Skin of body (tissue), 3 donors: ENCODE measurements at places on chromosomes 12 and 14.

GRCh38 chr12:6827982-6828780 is at the start of gene P3H3:
Gene P3H3 (plus strand): TSS chr12:6828407. CDS start chr12:6828441, 34 bp downstream.
- peak; percentile 55 for DNase-seq

- DNase-seq = no peak
These were observed 32.2 kb upstream of the DICER1 start for GRCh38 chr14:95189367-95190132.

GRCh38 chr12:129184127-129184928 is 331.1 kb downstream of the GLT1D1 start:
- no peak for DNase-seq

DNA sequence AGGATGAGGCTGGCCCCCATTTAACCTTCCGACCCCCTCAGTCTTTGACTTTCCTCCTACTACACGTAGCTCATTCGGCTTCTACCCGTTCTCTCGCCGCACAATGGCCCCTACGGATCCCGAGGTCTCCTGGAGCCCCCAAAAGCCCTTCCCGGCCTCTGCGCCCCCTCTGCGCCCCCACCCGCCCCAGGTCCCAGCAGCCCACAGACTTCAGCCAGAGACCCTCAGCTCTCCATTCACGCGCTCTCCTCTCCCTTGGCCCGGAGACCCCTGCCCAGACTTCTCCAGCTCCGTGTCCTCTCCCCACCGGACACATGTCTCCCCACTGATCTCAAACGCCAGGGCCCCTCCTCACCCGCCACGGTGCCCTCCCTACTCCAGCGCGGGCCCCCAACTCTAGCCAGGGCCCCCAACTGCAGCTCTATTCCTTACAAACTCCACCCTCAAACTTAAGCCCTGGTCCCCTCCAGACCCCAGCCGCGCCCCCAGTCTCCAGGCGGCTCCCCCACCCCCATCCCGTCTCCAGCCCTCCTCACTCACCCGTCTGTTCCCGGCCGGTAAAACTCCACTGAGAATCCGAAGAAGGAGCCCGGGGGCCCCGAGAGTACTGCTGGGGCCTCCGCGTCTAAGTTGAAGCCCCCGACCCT is 502 bp downstream of the ITGA5 start:
- DNase-seq = no peak

- no peak for DNase-seq
These were observed 159.9 kb upstream of the SRRM4 start for GRCh38 chr12:118821386-118821925.

GRCh38 chr12:3677609-3678008 is 75.3 kb downstream of the CRACR2A start:
- DNase-seq = no peak

- DNase-seq = no peak
These were observed 192.2 kb downstream of the SYT1 start for GRCh38 chr12:79056775-79057174.

DNA sequence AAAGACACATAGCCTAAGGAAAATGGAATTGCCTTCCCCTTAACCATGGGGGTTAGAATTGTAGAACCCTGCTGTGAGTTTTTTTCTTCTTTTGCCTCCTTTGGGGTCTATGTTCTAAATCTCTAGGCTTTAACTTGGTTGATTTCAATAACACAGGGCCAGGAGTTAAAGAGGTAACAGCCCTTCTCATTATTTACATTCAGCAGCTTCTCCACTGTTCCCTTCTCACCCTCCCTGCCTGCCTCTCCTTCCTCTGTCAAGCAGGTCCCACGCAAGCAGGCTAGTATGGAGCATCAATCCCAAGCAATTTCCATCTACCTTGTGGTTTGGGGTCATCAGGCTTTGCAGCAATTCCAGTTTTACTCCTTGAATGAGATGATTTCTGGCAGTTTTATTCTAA is 236.1 kb upstream of the G2E3 start:
- no peak for DNase-seq

- DNase-seq = no peak
These were observed 234.4 kb downstream of the CACNA1C start for GRCh38 chr12:2287151-2287550.

- DNase-seq = no peak
These were observed 96.2 kb downstream of the ITPR2 start for GRCh38 chr12:26736563-26737486.
